Smooth muscle cell of bladder (primary cell): ENCODE measurements at places on chromosomes 16 and 17. TPM values are rescaled to one million over a fixed set of nuclear protein-coding genes. Genes with fewer than 3 reads are reported as not detected.

ATP6V0A1 gene
- total RNA-seq = 46.5 and 57.3 TPM in 2 replicates

CCDC200 gene
- not detected in 2 replicates for total RNA-seq

NHLRC4 gene
- total RNA-seq = 1.3 and 1.4 TPM in 2 replicates

IL32 gene
- total RNA-seq = 2.1 and 8.2 TPM in 2 replicates

GSPT1 gene
- 32.1 and 47.1 TPM in 2 replicates for total RNA-seq

CA7 gene
- total RNA-seq = not detected in 2 replicates

RPAIN gene
- total RNA-seq = 35.2 and 45.2 TPM in 2 replicates

TMEM204 gene
- 13.0 and 14.1 TPM in 2 replicates for total RNA-seq

WNK4 gene
- 0.28 and 1.7 TPM in 2 replicates for total RNA-seq

SLC5A11 gene
- under 0.01 TPM in 1 of 2 replicates, not detected in the other for total RNA-seq

KRT12 gene
- not detected in 2 replicates for total RNA-seq

RND2 gene
- 0.92 and 1.00 TPM in 2 replicates for total RNA-seq

TP53TG3 gene
- not detected in 2 replicates for total RNA-seq

ZG16 gene
- not detected in 2 replicates for total RNA-seq

ZCCHC14 gene
- 5.1 and 11.0 TPM in 2 replicates for total RNA-seq

CPNE7 gene
- total RNA-seq = 3.6 and 4.0 TPM in 2 replicates

RAB11FIP4 gene
- total RNA-seq = 0.28 and 0.74 TPM in 2 replicates

FSCN2 gene
- 0.71 and 1.9 TPM in 2 replicates for total RNA-seq

KRTAP4-4 gene
- not detected in 2 replicates for total RNA-seq

SALL1 gene
- total RNA-seq = 0.18 and 1.1 TPM in 2 replicates

CAMTA2 gene
- 6.8 and 6.9 TPM in 2 replicates for total RNA-seq

COL1A1 gene
- 1,223 and 1,870 TPM in 2 replicates for total RNA-seq

DNAI2 gene
- total RNA-seq = not detected in 2 replicates

ENGASE gene
- total RNA-seq = 11.8 and 18.0 TPM in 2 replicates

HS3ST4 gene
- total RNA-seq = not detected in 2 replicates

TBC1D3B gene
- total RNA-seq = 1.0 and 1.3 TPM in 2 replicates

SDR42E2 gene
- total RNA-seq = under 0.01 TPM in 1 of 2 replicates, not detected in the other

WIPI1 gene
- total RNA-seq = 327 and 332 TPM in 2 replicates

CEP295NL gene
- 0.85 and 1.8 TPM in 2 replicates for total RNA-seq

GINS3 gene
- 0.92 and 1.3 TPM in 2 replicates for total RNA-seq

SLX1B gene
- total RNA-seq = 2.8 and 3.8 TPM in 2 replicates

SLC25A10 gene
- total RNA-seq = 6.1 and 6.3 TPM in 2 replicates

IGSF6 gene
- not detected in 2 replicates for total RNA-seq
